SJSA1 (cell line): ENCODE measurements at places on chromosomes 13 and 19.

DNA sequence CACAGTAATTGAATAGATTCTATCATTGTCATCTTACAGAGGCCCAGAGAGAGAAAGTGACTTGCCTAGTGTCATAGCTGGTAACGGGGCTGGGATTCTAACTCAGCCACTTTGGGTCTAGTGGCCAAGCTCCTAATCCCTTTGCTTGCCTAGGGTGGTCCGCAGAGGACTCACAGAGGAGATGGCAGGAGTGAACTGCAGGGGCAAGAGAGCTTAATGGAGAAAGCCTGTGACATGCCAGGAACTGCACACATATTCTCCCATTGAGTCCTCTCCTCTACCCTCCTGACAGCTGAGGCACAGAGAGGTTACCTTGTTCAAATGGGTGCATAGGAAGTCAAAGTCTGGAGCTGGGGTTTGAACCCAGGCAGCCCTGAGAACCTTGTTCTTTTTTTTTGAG, 2.7 kb downstream of the LSR start:
- DNase-seq, result no peak
- no peak overlapping the region for H3K4me3 ChIP-seq
- H3K27ac ChIP-seq, result no peak overlapping the region
- no peaks in the 10 kb centered on the region for H3K36me3 ChIP-seq

DNA sequence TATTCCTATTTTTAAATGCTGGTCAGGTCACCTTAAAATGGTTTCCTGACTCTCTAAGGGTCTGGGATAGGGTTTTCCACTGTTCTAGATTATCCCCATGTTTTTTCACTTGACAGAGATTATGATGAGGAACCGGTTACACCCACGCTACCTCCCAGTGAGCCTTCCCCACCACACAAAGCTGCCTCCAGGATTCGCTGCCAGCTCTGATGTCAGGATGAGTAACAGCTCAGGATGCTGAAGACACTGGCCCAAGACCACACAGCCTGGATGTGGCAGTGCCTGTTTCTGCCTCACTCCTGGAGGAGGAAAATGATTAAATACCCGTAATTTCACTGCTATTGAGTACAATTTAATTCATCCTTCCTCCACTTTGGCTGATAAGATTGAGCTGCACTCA, 22.9 kb downstream of the ZNF114 start:
- no peaks in the 10 kb centered on the region for H3K36me3 ChIP-seq
- peaks cover 11% of the 10 kb centered on the region for H3K4me1 ChIP-seq
- no peaks in the 10 kb centered on the region for H3K27me3 ChIP-seq
- peak; percentile 65 for DNase-seq

DNA sequence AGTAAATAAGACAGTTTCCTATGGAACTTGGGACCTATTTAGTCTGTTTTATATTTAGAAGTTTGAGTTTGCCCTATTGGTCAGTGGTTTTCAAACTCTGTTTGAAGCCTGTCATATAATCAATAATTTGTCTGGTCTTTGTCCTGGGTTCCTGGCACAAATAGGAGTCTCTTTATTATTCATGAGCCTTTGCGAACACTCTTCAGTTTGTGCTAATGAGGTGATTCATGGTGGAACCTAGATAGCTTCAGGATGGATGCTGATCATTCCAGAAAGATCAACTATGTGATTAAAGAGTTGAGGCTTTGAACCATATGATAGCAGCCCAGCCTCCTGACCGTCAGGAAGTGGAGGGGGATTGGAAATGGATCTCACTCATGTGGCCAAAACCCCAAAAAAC, 10.0 kb upstream of the VWA8 start:
- no peak overlapping the region for H3K27ac ChIP-seq
- H3K4me1 ChIP-seq, result no peaks in the 10 kb centered on the region
- DNase-seq, result no peak
- H3K4me3 ChIP-seq, result no peak overlapping the region

DNA sequence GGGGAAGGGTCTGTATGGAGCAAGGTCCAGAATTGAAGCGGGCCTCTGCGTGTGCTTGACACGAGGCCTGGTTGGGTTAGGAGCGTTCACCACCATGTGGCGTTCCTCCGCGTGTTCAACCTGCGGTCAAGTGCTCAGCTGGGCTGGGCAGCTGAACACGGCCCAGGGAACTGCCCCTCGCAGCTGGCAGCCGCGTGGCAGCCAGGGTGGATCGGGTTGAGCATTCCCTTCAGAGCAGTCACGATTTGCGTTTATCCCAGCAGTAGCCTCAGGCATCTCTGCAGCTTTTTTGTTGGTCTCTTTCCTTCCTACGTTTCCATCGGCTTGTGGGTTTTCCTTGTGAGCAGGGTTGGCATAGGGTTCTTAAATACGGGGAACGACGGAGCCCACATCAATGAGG, 28.7 kb upstream of the F2RL3 start:
- no peak for DNase-seq
- H3K36me3 ChIP-seq, result peaks cover 57% of the 10 kb centered on the region
- H3K27ac ChIP-seq, result no peak overlapping the region

DNA sequence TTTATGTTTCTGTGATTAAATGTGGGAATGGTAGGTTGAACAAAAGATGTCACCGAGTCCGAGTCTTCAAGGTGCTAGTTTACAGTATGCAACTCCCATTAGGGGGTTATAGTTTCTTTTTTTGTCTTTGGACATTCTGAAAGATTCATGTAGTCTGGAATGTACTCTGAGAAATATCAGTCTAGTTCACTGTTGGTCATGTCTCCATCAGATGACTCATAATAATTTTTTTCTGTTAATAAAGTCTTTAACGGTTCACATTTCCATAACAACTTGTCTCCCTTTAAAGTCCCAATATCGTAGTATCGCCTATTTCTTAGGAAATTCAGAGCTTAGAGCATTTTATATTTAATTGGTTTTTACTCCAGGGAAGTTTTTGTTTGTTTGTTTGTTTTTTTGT, 13.5 kb upstream of the ESD start:
- H3K27me3 ChIP-seq, result no peaks in the 10 kb centered on the region
- no peak overlapping the region for H3K4me3 ChIP-seq
- H3K36me3 ChIP-seq, result no peaks in the 10 kb centered on the region
- no peaks in the 10 kb centered on the region for H3K4me1 ChIP-seq

DNA sequence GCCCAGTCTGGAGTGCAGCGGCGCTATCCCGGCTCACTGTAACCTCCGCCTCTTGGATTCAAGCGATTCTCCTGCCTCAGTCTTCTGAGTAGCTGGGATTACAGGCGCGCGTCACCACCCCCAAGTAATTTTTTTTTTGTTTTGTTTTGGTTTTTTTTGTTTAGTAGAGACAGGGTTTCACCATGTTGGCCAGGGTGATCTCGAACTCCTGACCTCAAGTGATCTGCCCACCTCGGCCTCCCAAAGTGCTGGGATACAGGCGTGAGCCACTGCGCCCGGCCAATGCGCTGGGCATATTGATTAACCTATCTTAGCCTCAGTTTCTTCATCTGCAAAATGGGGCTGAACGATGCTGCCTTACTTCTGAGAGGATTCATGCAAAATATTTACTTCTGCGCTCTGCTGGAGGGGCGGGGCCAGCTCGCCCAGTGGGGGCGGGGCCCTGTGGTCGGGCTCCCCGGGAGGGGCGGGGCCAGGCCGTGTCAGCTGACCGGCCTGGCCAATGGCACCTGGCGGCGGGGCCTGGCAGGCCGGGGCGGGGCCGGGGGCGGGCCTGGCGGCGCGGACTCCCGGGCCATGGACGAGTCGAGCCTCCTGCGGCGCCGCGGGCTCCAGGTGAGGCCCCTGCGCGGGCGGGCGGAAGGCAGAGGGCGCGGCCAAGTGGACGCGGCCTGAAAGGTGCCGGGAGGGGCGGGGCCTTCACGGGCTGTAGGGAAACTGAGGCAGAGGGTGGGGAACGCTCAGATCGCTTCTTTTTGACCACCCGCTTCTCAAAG, at the start of gene MAST3:
Gene MAST3 (plus strand): TSS at position 562 of the 776 bp plus-strand sequence. CDS start 15 bp downstream, at position 577.
- H3K4me3 ChIP-seq, result peak within 1 kb of the TSS; percentile 45
- H3K27me3 ChIP-seq, result no peaks in the 10 kb centered on the region
- no peak within 1 kb of the TSS for H3K27ac ChIP-seq
